ENCODE measurements at places on chromosomes 6 and 20.
A peak's percentile ranks its signal among the peaks of the same experiment; 100 is the strongest.

- no peaks in the 10 kb centered on the region for H3K27me3 ChIP-seq
- no peak for DNase-seq
- no peak overlapping the region for H3K27ac ChIP-seq
- H3K36me3 ChIP-seq, result no peaks in the 10 kb centered on the region
- H3K4me3 ChIP-seq, result no peak overlapping the region
These were observed 109.2 kb downstream of the C6orf118 start for GRCh38 chr6:165200178-165200577.

DNA sequence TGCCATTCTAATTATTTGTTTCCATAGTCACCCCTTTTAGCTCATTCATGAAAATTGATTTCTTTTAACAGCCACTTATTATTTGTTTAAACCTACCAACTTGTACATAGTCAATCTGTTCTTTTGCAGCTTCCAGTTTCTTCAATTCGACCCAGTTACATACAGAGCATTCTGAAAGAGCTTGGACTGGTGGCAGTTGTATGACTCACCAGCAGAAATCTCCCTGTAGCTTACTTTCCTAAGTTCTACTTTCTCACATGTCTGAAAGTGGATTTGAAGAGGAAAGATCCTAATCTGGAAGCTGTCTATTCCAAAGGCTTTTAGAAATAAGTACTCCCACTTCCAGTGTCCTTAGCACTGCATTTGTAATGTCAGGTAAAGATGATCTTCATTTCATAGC, 447.9 kb downstream of the HTR1B start:
- H3K4me1 ChIP-seq, result no peaks in the 10 kb centered on the region
- DNase-seq, result no peak
- H3K36me3 ChIP-seq, result no peaks in the 10 kb centered on the region
- no peak overlapping the region for H3K4me3 ChIP-seq
- no peaks in the 10 kb centered on the region for H3K27me3 ChIP-seq

DNA sequence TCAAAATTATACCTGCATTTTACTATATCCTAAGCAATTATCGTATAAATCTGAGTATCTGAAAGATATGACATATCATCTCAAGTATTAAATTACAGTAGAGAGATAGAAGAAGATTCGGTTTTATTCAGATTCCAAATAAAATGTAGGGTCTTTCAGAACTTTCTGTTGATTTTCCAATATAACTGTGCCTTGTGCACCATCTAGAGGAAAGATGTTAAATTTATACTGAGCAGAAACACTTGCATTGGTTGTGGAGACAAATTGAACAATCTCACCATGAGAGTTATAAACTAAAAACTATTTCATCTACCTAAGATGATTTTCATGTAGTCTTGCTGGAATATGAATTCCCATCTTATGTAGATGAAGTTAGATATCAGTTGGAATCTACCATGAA, 26.8 kb upstream of the HSF2 start:
- no peak for DNase-seq
- no peak overlapping the region for H3K27ac ChIP-seq
- H3K27me3 ChIP-seq, result peaks cover 18% of the 10 kb centered on the region
- H3K36me3 ChIP-seq, result no peaks in the 10 kb centered on the region
- H3K4me1 ChIP-seq, result no peaks in the 10 kb centered on the region
- H3K4me3 ChIP-seq, result no peak overlapping the region

DNA sequence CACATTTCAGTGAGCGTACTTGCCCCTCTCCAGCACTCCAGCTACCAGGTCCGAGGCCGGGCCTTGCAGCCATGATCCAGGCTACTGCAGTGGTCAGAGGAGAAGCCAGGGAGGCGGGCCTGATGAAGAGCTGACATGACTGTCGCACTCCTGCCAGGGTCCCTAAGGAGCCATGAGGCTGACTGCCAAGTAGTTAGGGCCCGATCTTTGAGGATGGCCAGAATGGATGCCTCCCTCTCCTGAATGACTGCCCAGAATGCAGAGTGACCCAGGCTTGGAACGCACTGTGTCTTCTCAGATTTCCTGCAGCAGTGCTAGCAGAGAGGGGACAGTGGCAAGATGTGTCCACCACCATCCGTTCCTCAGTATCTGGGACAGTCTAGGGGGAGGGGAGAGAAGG, 24.7 kb upstream of the LRFN2 start:
- no peaks in the 10 kb centered on the region for H3K4me1 ChIP-seq
- DNase-seq, result no peak
- no peaks in the 10 kb centered on the region for H3K36me3 ChIP-seq
- H3K27me3 ChIP-seq, result peaks cover 10% of the 10 kb centered on the region
- H3K27ac ChIP-seq, result no peak overlapping the region
- H3K4me3 ChIP-seq, result no peak overlapping the region

DNA sequence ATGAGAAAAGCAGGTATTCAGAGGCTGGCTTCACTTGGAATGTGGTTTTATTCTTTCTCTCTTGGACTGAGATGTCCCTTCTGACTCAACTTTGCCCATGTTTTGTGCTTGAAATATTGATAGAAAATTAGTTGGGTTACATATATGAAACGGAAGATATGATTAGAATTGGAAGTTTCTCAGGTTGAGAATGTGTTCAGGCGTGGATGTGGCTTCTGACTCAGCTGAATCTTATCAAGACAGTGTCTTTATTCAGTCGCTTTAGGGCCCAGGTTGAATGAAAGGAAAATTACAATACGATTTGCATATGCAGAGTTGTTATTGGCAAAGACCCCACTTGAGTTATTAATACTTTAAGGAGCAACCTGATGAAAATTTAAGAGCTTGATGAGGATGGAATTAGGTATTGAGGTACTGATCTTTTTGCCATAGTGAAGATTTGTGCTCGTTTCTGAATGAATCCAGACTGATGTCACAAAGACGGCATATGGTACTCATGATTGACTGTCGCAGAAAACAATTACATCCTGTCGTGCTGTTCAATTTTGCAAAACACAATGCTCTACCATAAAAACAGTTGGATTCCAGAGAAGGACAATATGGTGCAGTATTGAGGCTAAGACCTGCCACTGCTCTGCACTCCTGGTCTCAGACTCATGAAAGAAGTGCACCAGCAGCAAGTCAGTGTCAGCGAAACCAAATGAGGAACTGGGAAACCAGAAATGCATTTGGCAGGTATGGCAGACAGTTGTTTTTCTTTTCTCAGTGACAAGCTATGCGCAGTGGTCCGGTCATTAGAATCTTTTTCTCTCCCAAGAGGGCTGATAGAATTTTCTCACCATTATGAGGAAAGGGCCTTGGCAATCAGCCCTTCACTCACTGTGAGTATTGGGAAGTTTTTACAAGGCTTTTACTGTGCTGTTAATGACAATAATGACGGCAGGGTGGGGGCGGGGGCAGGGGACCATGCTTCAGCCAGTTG, 158.3 kb downstream of the DOK5 start:
- no peak overlapping the region for H3K27ac ChIP-seq
- H3K27me3 ChIP-seq, result no peaks in the 10 kb centered on the region
- no peaks in the 10 kb centered on the region for H3K36me3 ChIP-seq
- no peak overlapping the region for H3K4me3 ChIP-seq
- no peak for DNase-seq

DNA sequence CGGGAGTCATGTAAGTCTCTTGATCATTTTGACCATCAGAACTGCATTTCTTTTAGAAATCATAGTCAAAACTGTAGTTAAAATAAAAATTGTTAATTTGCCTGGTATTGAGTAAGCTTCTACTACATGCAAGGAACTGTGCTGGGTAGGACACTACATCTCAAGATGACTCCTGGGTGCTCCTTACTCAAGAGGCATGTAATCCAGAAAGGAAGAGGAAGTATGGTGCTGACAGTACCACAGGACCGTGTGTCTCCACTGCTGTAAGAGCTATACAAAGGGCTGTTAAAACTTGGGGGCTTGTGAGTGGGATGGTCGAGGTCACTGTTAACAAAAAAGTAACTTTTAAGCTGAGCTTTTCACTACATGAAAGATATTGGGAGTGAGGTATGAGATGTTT, 508.3 kb upstream of the SOX4 start:
- H3K4me1 ChIP-seq, result no peaks in the 10 kb centered on the region
- H3K36me3 ChIP-seq, result peaks cover 7% of the 10 kb centered on the region

GRCh38 chr6:38517005-38517404, 122.7 kb downstream of the BTBD9 start:
- H3K27me3 ChIP-seq, result no peaks in the 10 kb centered on the region
- no peaks in the 10 kb centered on the region for H3K36me3 ChIP-seq
- no peak overlapping the region for H3K27ac ChIP-seq
- H3K4me3 ChIP-seq, result no peak overlapping the region
- no peak for DNase-seq

GRCh38 chr20:326645-327185, 1.4 kb downstream of the SOX12 start:
- peaks cover 2% of the 10 kb centered on the region for H3K27me3 ChIP-seq
- peaks cover 34% of the 10 kb centered on the region for H3K4me1 ChIP-seq
- H3K4me3 ChIP-seq, result peak overlapping the region; percentile 47
- H3K36me3 ChIP-seq, result no peaks in the 10 kb centered on the region
- no peak for DNase-seq

Measured in activated CD4-positive, alpha-beta memory T cell treated with anti-CD3 and anti-CD28 coated beads, Interleukin-2, amount 10 ng/mL, durations not matched to agents 7 days and 5 days (primary cell).